Muscle of leg (tissue), 16 donors: ENCODE measurements at places on chromosomes 4 and X. TPM values are rescaled to one million over a fixed set of nuclear protein-coding genes. Genes with fewer than 3 reads are reported as not detected.
A peak's percentile ranks its signal among the peaks of the same experiment; 100 is the strongest.

DNA sequence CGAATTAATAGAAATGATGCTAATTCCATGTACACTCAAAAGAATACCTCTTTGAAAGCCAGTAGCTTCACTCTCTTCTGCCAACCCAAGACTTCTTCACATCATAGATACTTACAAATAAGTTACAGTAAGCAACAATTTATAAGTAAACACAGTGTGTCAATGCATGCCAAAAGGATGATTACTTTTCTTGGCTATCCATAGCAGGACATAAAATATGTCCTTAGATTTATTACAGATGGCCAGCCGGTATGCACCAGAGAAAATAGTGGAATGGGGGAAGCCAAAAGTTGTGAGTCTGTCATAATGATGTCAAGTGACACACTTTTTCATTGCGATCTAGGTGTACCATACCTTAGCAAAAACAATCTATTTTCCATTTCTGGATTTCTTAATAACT lies 631 bp upstream of the BMX start:
- DNase-seq = peak; percentile 79

DNA sequence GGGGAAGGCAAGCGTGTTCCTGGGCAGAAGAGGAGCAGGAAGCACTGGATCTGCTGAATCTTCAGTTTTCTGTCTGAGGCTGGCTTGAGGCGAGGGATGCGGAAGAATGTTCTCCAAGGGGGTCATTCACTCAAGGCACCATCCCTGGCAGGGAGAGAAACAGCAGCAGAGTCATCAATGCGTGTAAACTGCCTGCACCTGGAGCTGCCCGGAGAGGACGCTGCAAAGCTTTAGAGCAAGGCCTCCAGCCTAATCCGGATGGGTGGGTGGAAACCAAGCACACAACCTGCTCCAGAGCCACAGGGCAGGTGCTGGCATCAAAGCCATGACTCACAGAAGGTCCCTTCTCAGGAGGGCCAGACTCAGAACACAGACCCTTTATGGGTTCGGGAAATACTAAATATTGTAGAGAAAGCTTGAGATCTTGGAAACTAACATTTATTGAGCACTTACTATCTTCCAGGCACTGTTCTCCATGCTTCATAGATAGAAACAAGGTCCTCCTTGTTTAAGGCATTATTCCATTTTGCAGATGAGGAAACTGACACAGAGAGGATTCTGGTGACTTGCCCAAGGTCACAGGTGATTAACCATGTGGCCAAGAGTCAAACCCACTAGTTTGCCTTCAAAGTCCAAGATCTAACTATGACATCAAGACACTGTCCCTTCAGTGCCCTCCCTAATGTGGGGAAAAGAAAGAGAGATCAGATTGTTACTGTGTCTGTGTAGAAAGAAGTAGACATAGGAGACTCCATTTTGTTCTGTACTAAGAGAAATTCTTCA lies 7.7 kb downstream of the PROM1 start:
- DNase-seq = no peak

DNA sequence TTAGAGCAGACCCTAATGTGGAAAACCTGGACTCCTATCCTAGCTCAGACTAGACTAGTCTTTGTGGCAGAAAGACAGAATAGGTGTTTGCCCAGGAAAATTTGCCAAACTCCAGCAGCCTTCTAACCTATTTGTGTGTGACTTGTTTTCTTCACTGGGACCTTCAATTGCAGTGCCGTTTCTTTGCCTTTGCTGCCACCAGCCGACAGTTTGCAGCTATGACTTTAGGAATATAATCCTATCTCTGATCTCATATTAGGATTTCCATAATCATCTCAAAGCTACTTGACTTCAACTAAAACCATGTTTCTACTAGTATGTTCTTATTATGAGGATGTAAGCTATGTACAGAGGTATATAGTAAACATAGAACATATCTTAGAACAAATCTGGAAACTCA lies 60.2 kb upstream of the PGAM4 start:
- DNase-seq = peak; percentile 27

- DNase-seq = no peak
Measured at GRCh38 chr4:23828020-23828715, 61.7 kb downstream of the PPARGC1A start.

DNA sequence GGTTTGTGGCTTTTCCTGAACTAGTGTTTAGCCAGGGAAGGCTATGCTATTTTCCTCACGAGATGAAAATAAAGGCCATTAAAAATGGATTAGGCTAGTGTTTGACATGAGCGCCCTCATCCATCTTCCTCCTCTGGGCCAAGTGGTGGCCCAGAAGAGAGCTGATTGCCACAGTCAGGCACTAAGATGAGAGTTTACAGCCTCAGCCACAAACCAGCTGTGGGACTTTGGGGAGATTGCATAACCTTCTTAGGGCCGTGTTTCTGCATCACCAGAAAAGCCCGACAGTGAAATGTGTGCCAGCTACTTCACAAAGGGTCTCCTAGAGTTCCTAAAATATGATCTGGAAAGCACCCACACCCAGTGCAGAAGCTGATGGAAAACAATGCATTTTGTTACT lies 42.3 kb upstream of the LNX1 start:
- DNase-seq = no peak

GRCh38 chrX:109847257-109848187 lies 114.5 kb upstream of the ACSL4 start:
- DNase-seq = no peak

- peak; percentile 1 for DNase-seq
Measured at GRCh38 chr4:43990551-43990950, 458.1 kb downstream of the KCTD8 start.

DNA sequence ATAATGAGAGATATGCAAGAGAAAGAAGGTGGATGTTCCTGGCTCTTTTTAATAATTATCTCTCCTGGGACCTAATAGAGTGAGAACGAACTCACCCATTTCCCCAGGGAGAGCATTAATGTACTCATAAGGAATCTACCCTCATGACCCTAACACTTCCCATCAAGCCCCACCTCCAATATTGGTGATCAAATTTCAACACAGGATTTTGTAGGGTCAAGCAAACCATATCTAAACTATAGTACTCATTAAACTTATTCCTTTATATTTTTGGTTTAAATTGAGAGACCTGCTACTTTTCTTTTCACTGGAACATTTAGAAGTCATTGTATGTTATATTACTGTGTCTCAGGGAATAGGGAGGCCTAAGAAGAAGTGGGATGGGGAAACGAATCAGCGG lies 2.6 kb downstream of the UGT2A3 start:
- no peak for DNase-seq

- no peak for DNase-seq
Measured at GRCh38 chr4:145670422-145670821, 9.5 kb upstream of the C4orf51 start.

- no peak for DNase-seq
Measured at GRCh38 chr4:28176942-28177341, 1316.3 kb downstream of the STIM2 start.

DNA sequence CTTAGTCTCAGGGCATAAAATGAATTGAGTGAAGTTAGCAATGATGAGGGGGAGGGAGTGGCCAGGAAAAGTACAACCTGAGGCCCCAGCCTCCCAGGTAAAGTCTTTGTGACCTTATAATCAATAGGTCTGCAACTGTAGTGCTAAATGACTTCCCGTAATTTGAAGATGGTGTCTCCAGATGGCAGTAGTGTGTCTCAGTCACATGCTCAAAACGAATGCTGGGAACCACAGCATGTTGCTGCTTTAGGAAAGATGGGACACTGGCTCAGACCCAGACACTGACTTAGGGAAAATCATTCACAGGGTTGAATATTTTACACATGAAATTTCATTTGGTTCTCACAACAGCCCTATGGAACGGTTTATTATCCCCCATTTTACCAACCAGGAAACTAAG lies 10.3 kb downstream of the SRPX2 start:
- DNase-seq = peak; percentile 80

DNA sequence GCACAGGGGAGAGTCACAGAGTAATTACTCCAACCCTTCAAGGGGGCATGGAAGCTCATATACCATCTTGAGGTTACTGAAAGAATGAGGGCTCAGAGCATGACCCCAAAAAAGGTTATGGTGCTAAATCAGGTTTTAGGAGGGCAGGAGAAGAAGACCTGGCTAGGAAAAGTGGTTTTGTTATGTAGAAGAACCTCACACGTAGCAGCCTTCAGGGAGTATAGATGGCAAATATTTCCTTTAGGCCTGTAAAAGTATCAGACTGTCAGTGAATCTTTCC lies 102.0 kb upstream of the PDE5A start:
- no peak for DNase-seq

GRCh38 chr4:4849106-4849505 lies 10.4 kb upstream of the MSX1 start:
- no peak for DNase-seq

GRCh38 chr4:89939546-89939945 lies 44.9 kb downstream of the MMRN1 start:
- peak; percentile 5 for DNase-seq

GRCh38 chr4:1521821-1522361 lies 115.6 kb upstream of the NKX1-1 start:
- DNase-seq = no peak

GRCh38 chr4:154030746-154031145 lies 241.9 kb upstream of the SFRP2 start:
- DNase-seq = no peak

- no peak for DNase-seq
Measured at GRCh38 chr4:70994387-70995099, 1.1 kb downstream of the DCK start.

DNA sequence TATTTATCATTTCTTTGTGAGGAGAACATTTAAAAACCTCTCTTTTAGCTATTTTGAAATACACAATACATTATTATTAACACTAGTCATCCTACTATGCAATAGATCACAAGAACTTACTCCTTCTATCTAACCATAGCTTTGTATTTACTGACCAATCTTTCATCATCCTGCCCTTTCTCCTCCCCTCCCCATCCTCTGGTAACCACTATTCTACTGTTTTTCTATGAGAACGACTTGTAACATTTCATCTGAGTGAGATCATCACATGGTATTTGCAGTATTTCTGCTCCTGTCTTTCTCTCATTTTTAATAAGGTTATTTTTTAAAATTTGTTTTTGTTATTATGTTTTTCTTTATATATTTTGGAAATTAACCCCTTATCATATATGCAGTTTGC lies 331.8 kb downstream of the TEX13C start:
- DNase-seq = no peak

The PAGE4 gene
- total RNA-seq = 1.2 TPM

The TMEM271 gene
- 0.04 TPM for total RNA-seq

The KLB gene
- total RNA-seq = under 0.01 TPM

The ARHGEF6 gene
- total RNA-seq = 32.4 TPM

The ABLIM2 gene
- total RNA-seq = 3.1 TPM

The CNKSR2 gene
- total RNA-seq = 3.8 TPM

The EOLA2 gene
- total RNA-seq = 17.2 TPM

The VCX2 gene
- total RNA-seq = not detected

The NAP1L3 gene
- total RNA-seq = 11.7 TPM
